A172 (cell line): ENCODE measurements at places on chromosomes 1 and 21. TPM values are rescaled to one million over a fixed set of nuclear protein-coding genes. Genes with fewer than 3 reads are reported as not detected.

GRCh38 chr1:3910857-3911845 is 11.1 kb upstream of the C1orf174 start:
- DNase-seq = no peak

The LCE3D gene
- not detected in 2 replicates for total RNA-seq

DNA sequence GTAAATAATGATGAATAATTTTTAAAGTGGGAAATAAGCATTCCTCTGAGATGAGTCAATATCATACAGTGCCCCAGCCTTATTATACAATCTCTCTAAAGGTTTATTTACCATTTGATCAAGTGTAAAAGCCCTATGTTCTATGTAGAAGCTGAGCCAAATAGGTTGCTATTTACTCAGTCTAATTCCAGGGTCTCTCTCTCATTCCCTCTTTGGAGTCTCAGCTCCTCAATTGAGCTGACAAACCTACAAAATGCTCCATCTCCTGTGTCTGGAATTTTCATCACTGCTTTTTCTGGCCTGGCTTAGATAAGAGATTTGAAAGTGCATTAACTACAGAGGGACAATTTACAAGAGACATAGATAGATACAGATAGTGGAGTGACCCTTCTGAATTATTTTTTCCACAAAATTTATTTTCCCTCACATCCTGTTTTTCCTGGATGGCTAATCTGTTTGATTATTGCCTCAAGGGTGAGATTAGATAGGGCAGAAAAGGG is 24.8 kb upstream of the USH2A start:
- peak; percentile 62 for DNase-seq

DNA sequence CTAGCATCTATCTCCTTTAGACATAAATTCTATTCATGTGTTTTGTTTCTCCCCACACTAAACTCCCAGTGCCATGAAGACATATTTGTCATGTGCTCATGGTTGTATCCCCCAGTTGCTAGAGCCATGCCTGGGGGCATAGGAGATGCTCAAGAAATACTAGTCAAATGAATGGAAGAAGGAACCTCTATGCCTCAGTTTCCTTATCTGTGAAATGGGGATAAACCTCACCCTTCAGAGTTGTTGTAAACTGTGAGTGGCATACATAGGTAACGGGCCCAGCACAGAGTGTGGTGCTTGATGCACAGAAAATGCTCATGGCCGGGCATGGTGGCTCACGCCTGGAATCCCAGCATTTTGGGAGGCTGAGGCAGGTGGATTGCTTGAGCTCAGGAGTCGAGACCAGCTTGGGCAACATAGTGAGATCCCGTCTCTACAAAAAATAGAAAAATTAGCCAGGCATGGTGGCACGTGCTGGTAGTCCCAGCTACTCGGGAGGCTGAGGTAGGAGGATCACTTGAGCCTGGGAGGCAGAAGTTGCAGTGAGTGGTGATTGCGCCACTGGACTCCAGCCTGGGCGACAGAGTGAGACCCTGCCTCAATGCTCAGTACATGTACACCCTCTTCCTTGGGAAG is 8.7 kb downstream of the LDLRAD2 start:
- DNase-seq = no peak
